Upper lobe of right lung (tissue), 1 donor: ENCODE measurements at places on chromosomes 7 and 10. TPM values are rescaled to one million over a fixed set of nuclear protein-coding genes. Genes with fewer than 3 reads are reported as not detected.
A peak's percentile ranks its signal among the peaks of the same experiment; 100 is the strongest.

TYSND1 gene
- total RNA-seq = 12.5 TPM

- no peak for DNase-seq
These were observed 24.4 kb downstream of the GNG11 start for GRCh38 chr7:93945756-93946535.

- DNase-seq = no peak
These were observed 220.7 kb downstream of the ADK start for GRCh38 chr10:74371696-74372095.

GRCh38 chr10:127451628-127452027, 97.5 kb upstream of the NPS start:
- no peak for DNase-seq

MOGAT3 gene
- total RNA-seq = not detected

DNA sequence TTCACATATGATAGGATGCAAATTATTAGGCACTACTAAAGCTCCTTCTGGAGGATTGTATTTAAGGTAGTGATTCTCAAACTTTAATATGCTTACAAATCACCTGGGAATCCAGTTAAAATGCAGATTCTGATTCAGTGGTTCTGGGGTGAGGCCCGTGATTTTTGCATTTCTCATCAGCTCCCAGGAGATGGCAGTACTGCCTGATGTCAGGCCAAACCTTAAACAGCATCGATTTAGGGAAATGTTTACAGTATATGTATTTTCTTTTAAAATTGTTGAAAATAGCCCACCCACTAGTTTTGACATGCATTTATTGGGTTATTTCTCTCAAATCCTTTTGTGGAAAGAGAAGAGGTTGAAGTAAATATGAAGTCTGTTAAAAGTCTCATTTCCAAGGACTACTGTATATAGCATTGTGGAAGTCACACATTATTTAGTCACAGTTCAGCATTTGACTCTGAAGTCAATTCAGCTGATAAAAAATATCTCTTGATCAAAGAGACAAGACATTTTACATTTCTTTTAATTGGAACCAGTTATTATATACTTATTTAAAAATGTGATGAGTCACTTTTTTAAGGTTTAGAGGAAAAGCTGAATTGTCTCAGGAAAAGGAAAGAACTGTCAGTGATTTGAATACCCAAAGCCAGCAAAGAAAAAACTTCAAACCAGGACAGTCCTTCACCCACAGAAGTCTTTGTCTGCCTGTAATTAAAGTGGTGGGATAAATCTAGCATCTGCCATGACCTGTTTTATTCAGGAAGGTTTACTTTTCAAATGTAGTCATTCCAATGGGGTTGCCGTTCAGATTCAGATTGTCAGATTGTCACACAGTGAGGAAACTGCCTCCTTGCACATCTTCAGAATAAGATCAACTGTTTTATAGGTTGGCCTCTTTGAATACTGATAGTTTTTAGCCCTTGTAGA, 21.1 kb upstream of the HBP1 start:
- no peak for DNase-seq

DNA sequence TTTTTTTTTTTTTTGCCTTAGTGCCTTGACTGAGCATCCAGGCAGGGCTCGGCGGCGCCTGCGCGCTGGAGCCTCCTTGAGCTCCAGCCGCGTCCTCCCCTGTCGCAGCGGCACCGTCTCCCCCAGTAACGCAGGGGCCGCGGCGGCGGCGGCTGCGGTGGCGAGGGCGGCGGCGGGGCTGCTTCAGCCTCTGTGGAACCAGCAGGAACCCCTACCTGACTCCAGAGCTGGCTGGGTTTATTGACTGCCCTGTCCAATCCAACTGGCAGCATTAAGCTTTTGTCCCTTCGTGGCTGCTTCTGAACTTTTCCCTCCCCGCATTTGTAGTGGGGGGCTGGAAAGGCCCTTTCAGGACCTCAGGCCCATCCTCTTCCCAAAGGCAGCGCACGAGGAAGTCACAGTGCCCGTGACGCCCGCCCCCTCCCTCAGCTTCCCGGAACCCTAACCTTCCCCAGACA, at the start of gene GPR85:
Gene GPR85, minus strand, starts transcription at position 397 of the 458 bp plus-strand sequence. CDS start 2,106 bp downstream, outside the sequence.
- DNase-seq = peak; percentile 81

DNA sequence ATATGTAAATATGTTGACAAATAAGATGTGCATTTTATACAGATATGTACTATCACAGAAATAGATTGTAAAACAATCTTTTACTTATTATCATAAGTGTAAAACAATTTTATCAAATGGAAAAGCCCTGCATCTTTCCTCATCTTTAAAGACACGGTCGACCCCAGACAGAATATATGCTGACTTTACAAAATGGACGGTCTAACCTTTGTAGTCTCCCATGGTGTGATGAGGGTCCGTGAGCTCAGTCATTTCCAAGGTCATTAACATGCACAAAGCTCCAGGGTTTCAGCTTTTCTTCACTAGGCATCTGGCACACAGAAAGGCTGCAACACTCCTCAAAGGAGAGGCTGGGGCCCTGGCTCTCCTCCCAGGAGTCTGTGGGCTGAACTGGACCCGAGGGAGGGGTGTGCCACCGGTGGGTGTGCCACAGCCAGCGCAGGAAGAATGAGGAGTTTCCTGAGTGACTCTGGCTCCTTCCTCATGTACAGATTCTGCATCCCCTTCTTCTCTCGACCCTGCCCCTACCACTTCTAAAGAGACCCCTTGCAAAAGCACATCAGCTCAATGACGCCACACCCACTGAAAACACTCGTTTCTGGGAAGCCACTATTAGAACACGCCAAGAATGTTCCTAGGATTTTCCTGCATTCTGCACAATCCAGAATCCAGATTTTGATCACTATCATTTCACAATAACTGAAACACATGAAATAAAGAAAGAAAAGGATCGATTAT, 26.2 kb upstream of the ABLIM1 start:
- peak; percentile 79 for DNase-seq

KBTBD2 gene
- total RNA-seq = 44.7 TPM

- DNase-seq = no peak
These were observed 39.4 kb upstream of the SLC29A3 start for GRCh38 chr10:71279590-71280170.

- DNase-seq = no peak
These were observed 28.4 kb upstream of the C10orf71 start for GRCh38 chr10:49270565-49270964.

DNA sequence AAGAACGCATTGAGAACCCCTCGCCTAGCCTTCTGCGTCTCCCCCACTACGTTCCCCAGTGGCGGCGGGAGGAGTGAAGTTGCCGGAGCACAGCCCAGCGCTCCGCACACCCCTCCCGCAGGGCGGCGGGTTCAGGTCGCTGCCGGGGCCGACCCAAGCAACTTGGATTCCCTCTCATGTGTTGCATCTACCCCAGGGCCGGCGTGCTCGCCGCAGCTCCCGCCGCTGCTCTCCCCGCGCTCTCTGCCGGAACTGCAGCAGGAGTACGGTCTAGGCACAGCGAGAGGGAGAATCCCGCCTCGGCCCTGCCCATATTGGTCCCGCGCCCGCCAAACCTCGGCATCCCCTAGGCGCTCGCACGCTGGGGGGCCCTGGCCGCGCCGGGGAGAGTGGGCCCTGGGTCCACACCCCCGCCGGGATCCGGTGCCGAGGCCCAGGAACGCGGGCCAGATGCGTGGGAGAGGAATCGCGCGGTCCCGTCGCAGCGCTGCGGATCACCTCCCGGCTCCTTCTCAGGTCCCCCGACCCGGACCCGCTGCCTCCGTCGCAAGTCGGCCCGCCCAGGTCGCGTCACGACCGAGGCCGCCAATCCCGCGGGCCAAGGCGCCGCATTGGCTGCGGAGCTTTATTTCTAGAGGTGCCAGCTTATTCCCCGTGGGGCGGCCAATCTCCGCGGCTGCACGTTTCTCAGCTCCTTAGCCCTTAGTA, 648 bp upstream of the TMEM243 start:
- peak; percentile 94 for DNase-seq

ABCC2 gene
- total RNA-seq = 1.1 TPM

CDH23 gene
- 10.9 TPM for total RNA-seq

GRCh38 chr7:134724606-134725005, 54.8 kb upstream of the CALD1 start:
- DNase-seq = no peak

GRCh38 chr10:60870416-60870728, 73.6 kb downstream of the RHOBTB1 start:
- no peak for DNase-seq

SLC39A12 gene
- 0.29 TPM for total RNA-seq

SAP25 gene
- total RNA-seq = 6.4 TPM

DNA sequence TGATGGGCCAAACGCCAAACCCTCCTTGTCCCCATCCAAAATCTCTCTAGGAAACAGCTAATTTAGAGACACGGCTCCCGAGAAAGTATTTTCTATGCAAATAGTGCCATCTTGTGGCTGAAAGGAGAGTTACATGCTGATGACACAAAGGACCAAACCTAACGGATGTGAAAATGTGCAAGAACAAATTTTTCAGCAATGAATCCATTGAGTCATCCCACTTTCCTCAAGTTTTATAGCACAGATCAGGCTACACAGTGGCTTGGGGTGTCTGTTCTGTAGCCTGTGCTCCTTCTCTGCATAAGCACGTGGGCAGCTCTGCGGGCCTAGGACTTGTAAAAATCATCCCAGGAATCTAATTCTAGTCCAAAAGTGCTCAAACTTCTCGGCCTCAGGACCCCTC, 154.8 kb upstream of the PRR15 start:
- DNase-seq = no peak

- no peak for DNase-seq
These were observed 1.6 kb downstream of the FAM24A start for GRCh38 chr10:122911889-122912484.

GRCh38 chr10:6232846-6233724, 30.4 kb downstream of the PFKFB3 start:
- no peak for DNase-seq

DNA sequence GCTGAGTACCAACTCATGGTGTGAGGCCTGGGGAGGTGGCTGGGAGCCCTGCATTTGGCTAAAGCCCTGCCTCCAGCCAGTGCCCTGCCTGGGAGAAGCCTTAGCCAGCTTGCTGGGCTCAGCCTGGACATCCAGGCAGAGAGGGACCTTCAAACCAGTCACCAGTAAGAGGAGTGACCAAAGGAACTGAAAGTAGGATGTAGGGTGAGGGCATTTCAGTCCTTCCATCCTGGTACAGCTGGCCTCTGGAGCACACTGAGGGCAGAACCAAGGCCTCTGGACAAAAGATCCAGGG, 124.8 kb downstream of the ADCY1 start:
- DNase-seq = peak; percentile 40

VWDE gene
- total RNA-seq = 0.90 TPM

DBF4 gene
- 6.6 TPM for total RNA-seq

DDC gene
- 3.1 TPM for total RNA-seq

DNA sequence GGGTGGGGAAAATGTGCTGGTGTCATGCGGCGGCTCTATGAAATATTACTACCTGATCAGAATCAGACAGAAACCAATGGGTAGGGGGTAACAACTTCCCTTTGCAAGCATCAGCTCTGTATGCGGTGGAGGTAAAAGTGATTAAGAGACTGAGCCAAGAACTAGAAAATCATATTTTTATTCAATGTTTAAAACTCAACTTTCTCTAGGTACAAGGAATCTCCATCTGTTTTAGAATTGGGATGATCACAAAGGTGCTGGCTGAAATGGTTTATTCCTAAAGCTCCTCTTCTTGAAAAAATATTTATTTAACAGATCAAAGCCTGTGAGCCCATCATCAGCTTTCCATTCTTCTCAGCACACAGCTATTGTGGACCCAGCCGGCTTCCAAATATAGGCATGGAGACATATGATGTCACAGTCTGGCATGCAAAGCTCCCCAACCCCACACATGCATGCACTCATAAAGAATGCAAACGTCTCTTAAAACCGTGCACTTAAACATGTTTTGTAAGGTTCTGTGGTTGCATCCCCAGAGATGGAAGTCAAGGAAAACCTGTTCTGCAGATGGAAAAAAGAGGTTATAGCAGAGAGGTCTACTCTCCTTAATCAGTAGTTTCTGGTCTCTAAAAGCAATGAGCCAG, 126.0 kb downstream of the SKIDA1 start:
- no peak for DNase-seq

GRCh38 chr7:56026538-56026937, 24.7 kb downstream of the PSPH start:
- DNase-seq = no peak

SEMA3C gene
- 37.2 TPM for total RNA-seq

GRCh38 chr7:114426824-114427223, 12.2 kb downstream of the FOXP2 start:
- DNase-seq = no peak

ZPBP gene
- total RNA-seq = not detected

DNA sequence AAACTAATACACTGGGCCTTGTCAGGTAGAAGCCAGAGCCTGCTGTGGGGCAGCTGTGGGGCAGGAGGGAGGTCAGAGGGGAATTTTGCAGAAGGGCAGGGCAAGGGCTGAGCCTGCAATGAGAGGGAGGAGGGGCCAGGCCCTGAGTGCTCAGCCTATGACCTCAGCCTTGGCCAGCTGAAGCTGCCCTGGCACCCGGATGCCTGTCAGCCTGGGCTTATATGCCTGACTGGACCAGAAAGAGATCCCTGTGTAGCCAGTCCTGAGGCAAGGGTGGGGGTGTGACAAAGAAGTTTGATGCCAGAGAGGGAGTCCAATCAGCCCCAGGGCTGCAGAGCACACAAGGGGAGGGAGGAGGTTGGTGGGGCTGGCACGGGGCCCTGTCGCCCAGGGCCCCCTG, 22.3 kb upstream of the PRRT4 start:
- DNase-seq = no peak

GARIN1A gene
- total RNA-seq = 2.1 TPM

KCNIP2 gene
- total RNA-seq = 3.0 TPM

DNAJC2 gene
- total RNA-seq = 19.5 TPM

FANK1 gene
- total RNA-seq = 2.6 TPM
